ENCODE measurements at places on chromosomes 4 and X.
A peak's percentile ranks its signal among the peaks of the same experiment; 100 is the strongest.

GRCh38 chr4:111506706-111507105 is 638.5 kb upstream of the FAM241A start:
- DNase-seq = no peak

- DNase-seq = peak; percentile 25
Measured at GRCh38 chr4:168796362-168797106, 213.5 kb downstream of the CBR4 start.

DNA sequence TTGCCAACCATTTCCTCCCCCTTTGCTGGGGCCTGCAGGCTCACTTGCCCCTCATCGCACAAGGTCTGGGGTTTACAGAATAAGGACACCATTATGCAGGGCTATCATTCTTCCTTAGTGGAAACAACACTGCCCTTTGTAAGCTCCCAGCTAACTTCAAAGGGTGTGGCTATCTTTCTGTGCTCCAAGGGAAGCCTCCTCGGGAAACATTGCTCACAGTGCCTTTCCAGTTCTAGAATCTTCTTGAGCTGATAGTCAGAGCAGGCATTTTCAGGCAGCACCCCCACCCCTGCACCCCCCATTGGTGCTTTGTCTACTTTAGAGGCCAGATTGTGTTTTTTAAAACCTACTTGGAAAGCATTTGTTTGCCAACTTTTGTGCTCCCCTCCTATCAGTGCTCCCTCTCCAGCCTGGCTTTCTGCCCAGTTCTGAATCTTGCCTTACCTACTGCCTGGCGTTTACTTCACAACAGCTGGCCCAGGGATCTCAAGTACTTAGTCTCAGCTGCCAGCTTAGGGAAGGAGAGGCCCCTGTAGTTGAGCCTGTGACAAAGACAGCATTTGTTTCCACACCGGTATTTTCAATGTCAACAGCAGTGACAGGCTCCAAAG is 53.5 kb downstream of the PLAC1 start:
- no peak for DNase-seq

DNA sequence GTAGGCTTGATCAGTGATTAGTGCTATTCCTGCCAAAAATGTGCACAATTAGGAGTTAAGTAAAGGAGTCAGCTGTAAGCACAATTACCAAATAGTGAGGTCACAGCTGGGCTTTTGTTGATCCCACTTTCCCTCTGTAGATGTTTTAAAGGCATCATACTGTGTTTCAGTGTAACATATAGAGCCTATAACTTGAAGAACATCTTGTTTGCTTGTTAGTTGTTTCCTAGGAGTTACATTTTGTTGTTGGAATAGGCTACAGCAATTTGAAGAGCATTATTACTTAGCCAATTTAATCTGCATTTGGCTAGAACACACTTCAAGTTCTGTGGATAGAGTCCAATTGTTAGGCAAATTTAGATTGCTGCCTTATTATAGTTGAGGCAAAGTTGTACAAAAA is 210.7 kb upstream of the MAD2L1 start:
- DNase-seq = no peak

DNA sequence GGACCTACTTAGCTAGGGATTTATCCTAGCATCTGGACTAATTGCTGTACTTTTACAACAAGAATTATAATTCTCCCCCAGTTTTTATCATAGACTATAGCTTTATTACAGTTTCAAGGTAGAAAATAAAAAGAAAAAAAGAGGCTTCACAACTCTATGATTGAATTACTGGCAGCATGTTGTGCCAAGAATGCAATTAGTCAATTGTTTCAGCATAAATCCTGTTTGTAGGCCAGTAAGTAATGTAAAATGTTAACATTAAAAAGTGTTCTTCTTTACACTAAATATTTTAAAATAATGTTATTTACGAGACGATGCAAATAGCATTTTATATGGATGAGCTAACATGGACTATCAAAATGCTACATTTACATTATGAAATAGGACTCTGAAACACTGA is 228.4 kb downstream of the MAPK10 start:
- no peak for DNase-seq

- no peak for DNase-seq
Measured at GRCh38 chr4:88751258-88752075, 53.8 kb upstream of the NAP1L5 start.

DNA sequence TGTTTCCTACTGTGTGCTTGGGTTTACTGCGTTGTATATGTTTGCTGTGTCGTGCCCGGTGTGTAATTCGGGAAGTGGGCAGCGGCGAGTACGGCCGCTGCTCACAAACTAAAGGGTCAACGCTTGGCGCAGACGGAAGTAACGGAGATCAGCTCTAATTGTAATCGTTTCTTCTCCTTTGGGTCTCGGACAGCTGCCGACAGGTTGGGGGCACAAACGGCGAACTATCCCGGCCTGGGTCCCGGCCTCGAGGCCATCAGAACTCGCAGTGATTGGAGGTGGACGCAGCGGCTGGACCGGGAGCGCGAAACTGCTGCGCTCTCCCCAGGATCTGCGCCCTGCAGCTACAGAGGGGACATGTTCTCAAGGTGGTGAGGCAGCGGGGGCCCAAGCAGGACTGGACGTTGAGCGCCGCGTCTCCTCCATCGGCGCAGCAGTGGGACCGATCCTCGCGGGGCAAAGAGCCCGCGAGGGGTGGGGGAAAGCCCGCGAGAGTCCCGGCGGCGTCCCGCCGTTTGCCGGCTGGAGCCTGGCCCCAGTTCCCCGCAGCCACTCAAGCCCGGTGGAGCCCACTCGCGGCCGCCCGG is 516 bp upstream of the ZIC3 start:
- DNase-seq = no peak

DNA sequence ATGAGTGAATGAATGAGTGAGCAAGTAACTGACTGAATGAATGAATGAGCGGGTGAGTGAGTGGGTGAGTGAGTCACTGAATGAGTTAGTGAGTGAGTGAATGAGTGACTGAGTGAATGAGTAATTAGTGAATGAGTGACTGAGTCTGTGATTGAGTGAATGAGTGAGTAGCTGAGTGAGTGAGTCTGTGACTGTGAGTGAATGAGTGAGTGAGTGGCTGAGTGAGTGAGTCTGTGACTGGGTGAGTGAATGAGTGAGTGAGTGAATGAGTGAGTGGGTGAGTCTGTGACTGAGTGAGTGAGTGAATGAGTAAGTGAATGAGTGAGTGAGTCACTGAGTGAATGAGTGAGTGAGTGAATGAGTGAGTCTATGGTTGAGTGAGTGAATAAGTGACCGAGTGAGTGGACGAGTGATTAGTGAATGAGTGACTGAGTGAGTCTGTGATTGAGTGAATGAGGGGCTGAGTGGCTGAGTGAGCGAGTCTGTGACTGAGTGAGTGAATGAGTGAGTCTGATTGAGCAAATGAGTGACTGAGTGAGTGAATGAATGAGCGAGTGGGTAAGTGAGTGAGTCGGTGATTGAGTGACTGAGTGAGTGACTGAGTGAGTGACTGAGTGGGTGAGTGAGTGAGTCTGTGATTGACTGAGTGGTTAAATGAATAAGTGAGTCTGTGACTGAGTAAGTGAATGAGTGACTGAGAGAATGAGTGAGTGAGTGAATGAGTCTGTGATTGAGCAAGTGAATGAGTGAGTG is 223.0 kb upstream of the PSAPL1 start:
- no peak for DNase-seq

DNA sequence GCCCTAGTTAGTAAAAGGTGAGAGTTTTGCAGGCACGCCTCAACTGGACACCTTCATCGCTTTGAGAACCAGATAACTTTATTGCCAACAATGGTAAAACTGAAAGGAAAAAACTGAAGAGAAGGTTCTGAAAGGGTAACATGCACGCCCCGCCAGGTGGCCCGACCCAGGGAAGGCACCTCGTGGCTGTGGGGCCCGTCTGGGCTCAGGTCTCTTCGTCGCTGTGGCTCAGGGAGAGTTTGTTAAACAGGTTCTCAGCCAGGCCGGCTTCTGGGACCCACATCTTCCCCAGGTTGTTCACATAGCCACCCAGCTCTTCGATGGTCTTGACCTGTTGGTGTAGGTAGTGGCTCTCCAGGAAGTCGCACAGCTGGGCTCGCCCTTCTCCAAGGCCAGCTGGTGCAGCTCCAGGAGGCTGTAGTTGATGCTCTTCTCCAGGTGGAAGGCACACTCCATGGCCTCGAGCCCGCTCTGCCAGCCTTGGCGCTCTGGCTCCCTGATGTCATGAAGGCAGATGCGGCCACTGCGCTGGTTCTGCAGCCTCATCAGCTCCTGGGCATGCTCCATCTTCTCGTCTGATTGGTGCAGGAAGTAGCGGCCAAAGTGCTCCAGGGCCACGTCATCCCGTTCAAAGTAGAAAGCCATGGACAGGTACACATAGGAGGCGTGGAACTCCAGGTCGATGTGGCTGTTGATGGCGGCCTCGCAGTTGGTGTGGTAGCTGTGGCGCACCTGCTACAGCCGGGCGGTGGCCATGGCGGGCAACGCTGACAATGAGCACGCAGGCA is 69.7 kb downstream of the FAM47C start:
- no peak for DNase-seq

DNA sequence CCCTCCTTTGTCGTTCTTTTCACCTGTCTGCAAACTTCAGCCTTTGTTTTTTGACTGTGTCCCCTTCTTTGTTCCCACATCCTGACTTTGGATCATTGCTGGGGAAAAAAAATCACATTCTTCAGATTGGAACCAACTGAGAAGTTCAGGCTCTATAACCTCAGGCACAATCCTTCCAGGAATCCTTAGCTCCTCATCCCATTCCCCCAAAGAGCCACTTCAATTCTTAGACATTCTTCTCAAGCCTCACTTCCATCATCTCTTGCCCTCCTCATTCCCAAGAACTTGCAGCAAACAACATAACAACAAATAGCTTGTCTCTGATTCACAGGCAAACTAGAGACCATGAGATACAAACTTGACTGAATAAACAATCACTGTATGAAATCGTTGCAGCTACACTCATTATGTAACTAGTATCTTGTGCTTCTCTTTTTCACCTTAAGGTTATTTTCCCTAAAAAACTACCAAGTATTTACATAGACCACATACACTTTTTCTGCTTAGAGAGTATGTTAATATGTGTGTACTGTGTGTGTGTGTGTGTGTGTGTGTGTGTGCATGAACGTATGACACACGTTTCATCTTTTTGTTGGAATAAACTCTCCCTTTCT is 26.4 kb upstream of the PGM2 start:
- DNase-seq = no peak

- DNase-seq = peak; percentile 43
Measured at GRCh38 chrX:109886122-109886761, 116.7 kb upstream of the TMEM164 start.

GRCh38 chrX:47629419-47630200 is at the start of gene CFP:
Gene CFP (minus strand): TSS chrX:47629930. CDS start chrX:47629844, 86 bp downstream.
- DNase-seq = no peak

DNA sequence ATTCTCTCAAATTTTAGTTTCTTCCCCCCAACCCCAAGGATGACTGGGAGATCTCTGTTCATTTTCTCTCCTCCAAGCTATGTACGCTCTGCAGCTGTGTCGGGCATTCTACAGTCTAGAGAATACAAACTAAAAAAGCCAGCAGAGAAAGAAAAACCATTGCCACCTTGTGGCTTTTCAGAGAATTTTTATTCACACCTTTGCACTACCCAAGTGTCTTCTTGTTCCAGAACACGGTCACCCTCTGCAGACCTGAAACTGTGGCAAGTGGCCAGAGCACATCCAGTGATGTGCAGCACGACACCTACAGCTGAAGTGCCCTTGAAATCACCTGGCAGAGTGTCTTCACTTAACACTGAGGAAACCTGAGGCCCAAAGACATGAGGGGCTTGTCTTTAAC is 68.6 kb downstream of the CHST7 start:
- peak; percentile 12 for DNase-seq

DNA sequence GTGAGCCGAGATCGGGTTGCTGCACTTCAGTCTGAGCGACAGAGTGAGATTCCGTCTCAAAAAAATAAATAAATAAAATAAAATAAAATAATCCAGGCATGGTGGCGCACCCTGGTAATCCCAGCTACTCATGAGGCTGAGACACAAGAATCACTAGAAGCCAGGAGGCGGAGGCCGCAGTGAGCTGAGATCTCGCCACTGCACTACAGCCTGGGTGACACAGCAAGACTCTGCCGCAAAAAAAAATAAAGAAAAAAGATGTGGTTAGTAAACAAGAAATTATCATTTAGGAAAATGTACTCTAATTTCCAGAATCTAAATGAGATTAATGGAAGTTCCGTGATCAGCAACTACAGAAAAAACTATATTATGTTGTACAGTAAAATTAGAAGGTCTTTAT is 14.5 kb upstream of the LRBA start:
- DNase-seq = no peak

GRCh38 chr4:76449362-76449767 is 14.3 kb downstream of the SHROOM3 start:
- DNase-seq = no peak

- DNase-seq = no peak
Measured at GRCh38 chr4:174835536-174835935, 6.5 kb upstream of the GLRA3 start.

DNA sequence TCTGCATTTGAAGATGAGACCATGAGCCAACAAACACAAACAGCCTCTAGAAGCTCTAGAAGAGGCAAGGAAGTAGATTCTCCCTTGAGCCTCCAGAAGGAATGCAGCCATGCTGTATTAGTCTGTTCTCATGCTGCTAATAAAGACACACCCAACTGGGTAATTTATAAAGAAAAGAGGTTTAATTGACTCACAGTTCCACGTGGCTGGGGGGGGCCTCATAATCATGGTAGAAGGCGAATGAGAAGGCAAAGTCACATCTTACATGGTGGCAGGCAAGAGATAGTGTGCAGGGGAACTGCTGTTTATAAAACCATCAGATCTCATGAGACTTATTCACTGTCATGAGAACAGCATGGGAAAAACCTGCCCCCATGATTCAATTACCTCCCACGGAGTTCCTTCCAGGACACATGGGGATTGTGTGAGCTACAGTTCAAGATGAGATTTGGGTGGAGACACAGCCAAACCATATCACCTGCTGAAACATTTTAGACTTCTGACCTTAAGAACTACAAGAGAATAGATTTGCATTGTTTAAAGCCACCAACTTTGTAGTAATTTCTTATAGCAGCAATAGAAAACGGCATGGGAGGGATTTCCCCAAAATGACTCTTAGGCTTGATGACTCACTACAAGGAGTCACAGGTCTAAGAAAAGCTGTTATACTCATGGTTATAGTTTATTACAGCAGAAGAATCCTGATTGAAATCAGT is 284.4 kb upstream of the SFRP2 start:
- no peak for DNase-seq

DNA sequence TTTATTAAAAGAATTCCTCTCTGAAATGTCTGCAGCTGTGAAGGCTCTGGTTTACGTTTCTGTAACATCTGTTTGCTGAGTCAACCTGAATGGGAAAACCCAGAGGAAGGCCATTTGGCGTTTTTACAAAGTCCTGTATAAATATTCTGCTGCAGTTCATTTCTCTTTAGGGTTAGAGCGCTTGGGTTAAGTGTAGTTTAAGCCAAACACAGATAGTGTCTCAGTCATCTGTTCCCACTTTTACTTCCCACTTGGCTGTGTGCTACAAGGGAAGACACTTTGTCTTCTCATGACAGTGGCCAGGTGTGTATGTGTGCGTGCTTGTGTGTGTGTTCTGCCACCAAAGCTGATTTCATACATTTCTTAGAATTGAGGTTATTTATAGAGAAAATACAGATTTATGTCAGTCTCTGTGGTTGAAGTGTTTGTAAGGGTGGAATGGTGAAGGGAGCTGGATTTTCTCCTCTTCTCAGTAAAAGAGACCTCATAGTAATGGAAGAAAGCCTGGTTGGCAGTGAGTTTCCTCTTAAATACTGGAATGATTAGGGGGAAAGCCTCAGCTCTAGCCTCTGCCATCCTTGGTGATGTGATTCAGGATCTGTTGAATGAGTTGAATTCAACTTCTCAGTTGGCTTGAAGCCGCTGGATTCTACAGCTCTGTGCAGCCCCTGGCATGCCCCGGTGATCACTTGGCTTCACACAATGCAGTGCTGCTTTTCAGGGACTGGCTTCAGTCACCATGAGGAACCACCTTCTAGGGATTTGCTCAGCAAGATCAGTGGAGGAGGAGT is 50.6 kb downstream of the JADE1 start:
- no peak for DNase-seq

- peak; percentile 83 for DNase-seq
Measured at GRCh38 chr4:6250235-6250983, 19.2 kb upstream of the WFS1 start.
